ENCODE measurements at places on chromosomes 16 and 17. TPM values are rescaled to one million over a fixed set of nuclear protein-coding genes. Genes with fewer than 3 reads are reported as not detected.
A peak's percentile ranks its signal among the peaks of the same experiment; 100 is the strongest.

Gene KRTAP4-4
- polyA plus RNA-seq = not detected

Gene C1QTNF1
- polyA plus RNA-seq = 4.3 TPM

Gene CNTNAP4
- polyA plus RNA-seq = 7.7 TPM

Gene TNFRSF17
- polyA plus RNA-seq = not detected

DNA sequence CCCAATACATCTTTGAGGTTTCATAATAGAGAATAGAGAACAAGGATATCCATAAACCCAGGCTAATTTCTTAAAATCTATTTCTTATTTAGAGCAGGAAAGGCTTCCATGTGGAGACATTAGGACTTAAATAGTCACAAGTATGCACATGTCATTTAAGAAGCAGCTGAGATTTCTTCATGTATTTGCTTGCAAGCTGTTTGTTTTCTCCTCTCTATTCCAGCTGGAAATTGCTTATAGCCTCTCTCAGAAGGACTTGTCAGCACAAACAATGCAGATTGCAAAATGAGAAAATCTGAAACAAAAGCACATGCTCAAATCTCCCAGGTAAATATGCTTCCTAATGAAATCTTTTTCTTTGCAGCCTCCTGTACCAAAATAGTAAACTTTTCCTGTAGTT is 1473.1 kb downstream of the CDH8 start:
- DNase-seq = no peak
- no peaks in the 10 kb centered on the region for H3K27me3 ChIP-seq
- H3K27ac ChIP-seq = no peak overlapping the region
- H3K4me3 ChIP-seq = no peak overlapping the region

GRCh38 chr16:56246051-56246817 is 54.9 kb downstream of the GNAO1 start:
- DNase-seq = peak; percentile 23
- H3K27ac ChIP-seq = no peak overlapping the region
- H3K36me3 ChIP-seq = no peaks in the 10 kb centered on the region
- H3K4me1 ChIP-seq = peaks cover 6% of the 10 kb centered on the region
- peaks cover 2% of the 10 kb centered on the region for H3K27me3 ChIP-seq
- H3K4me3 ChIP-seq = no peak overlapping the region

- no peaks in the 10 kb centered on the region for H3K36me3 ChIP-seq
- H3K4me1 ChIP-seq = no peaks in the 10 kb centered on the region
- no peak overlapping the region for H3K4me3 ChIP-seq
- DNase-seq = peak; percentile 2
Observed at GRCh38 chr16:17744921-17745572, 274.3 kb upstream of the XYLT1 start.

DNA sequence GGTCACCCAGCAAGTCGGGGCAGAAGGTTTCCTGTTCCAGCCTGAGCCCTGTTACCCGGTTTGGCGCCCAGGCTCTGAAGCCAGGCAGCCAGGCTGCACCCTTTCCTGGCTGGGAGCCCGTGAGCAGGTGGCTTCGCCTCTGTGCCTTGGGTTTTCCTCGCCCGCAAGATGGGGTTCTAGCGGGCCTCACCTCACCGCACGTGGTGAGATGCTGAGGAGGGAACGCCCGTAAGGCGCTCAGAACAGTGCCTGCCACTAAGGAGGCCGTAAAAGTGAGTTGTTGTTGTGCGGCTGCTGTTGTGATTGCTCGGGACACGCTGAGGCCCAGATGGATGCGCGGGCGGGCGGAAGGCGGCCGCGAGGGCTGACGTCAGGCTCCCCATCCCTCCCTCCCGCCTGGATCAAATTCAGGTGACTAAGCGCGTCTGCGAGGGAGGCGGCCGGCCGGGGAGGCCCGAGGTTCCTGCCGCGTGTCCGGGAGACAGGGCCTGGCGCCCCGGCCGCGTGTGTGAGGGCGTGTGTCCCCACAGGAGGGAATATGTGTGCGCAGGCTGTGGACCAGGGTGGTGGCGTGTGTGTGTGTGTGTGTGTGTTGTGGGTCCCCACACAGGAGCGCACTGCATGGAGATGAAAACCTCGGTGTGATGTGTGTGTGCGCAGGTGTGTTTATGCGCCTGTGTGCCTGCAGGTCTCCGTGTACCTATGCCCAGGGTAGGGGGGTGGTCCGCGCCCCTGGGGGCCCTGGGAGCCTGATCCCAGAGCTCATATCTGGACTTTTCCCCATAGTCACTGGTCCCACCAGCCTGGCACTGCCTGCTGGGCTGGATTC is 4.3 kb downstream of the CAMKK1 start:
- peak; percentile 97 for DNase-seq
- H3K27me3 ChIP-seq = peaks cover 2% of the 10 kb centered on the region
- peak overlapping the region; percentile 94 for H3K27ac ChIP-seq

- peaks cover 12% of the 10 kb centered on the region for H3K4me1 ChIP-seq
- H3K4me3 ChIP-seq = no peak overlapping the region
- H3K27me3 ChIP-seq = no peaks in the 10 kb centered on the region
- no peak overlapping the region for H3K27ac ChIP-seq
Observed at GRCh38 chr16:17307504-17307903, 163.3 kb downstream of the XYLT1 start.

DNA sequence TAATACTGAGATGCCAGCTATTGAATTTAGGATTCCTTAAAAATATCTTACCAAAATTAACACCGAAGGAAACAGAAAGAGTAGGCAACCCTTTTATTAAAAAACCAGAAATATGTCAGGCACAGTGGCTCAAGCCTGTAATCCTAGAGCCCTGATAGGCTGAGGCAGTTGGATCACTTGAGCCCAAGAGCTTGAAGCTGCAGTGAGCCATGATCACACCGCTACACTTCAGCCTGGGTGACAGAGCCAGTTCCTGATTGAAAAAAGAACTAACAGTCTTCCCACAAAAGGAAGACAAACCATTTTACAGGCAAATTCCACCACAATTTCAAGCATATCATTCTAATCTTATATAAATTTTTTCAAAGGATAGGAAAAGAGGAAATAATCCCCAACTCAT is 15.6 kb downstream of the SLFN12 start:
- H3K27me3 ChIP-seq = no peaks in the 10 kb centered on the region
- peaks cover 5% of the 10 kb centered on the region for H3K36me3 ChIP-seq
- H3K4me1 ChIP-seq = no peaks in the 10 kb centered on the region
- H3K4me3 ChIP-seq = no peak overlapping the region
- H3K27ac ChIP-seq = no peak overlapping the region
- no peak for DNase-seq

- no peak for DNase-seq
- peaks cover 9% of the 10 kb centered on the region for H3K36me3 ChIP-seq
- H3K27me3 ChIP-seq = no peaks in the 10 kb centered on the region
- H3K4me3 ChIP-seq = no peak overlapping the region
- no peak overlapping the region for H3K27ac ChIP-seq
Observed at GRCh38 chr17:37160944-37161343, 212.2 kb downstream of the AATF start.

- peaks cover 5% of the 10 kb centered on the region for H3K36me3 ChIP-seq
- peak; percentile 67 for DNase-seq
- no peaks in the 10 kb centered on the region for H3K27me3 ChIP-seq
Observed at GRCh38 chr17:75832164-75832651, 12.0 kb downstream of the UNC13D start.

DNA sequence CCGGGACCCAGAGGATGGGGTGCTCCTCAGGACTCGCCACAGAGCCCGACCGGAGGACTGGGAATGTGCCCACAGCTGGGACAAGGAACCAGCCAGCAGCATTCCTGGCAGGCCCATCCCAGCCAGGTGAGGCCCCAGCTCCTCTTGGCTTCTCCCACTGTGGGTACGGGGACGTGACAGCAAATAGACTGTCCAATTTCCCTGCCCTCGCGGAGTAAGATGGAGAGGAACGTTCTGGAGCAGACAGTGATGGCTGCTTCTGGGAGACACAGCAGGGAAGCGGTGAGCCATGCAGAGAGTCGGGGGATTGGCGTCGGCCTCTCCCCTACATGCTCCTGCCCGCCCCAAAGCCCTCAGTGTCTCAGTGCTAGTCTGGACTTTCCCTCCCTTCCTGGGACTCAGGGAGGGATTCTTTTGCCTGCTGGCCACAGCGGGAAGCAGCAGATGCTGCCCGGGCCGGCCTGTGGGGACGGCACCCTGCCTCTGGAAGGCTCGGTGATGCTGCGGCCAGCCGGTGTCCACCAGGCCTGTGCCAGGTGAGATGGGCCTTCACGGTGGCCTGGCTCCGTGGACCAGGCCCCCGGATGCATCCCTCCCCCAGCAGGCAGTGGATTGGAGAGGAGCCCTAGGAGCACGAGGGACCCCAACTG is 89.1 kb downstream of the SEC14L1 start:
- no peak for DNase-seq
- no peak overlapping the region for H3K27ac ChIP-seq
- peaks cover 21% of the 10 kb centered on the region for H3K4me1 ChIP-seq
- H3K27me3 ChIP-seq = no peaks in the 10 kb centered on the region

- no peak for DNase-seq
- H3K36me3 ChIP-seq = no peaks in the 10 kb centered on the region
- peaks cover 3% of the 10 kb centered on the region for H3K4me1 ChIP-seq
- H3K27ac ChIP-seq = no peak overlapping the region
- H3K27me3 ChIP-seq = peaks cover 17% of the 10 kb centered on the region
- no peak overlapping the region for H3K4me3 ChIP-seq
Observed at GRCh38 chr17:73799781-73800627, 155.8 kb upstream of the SDK2 start.
